ENCODE measurements at places on chromosomes 1 and 21.

GRCh38 chr1:182629499-182630096 lies 25.4 kb upstream of the RGS16 start:
- peak; percentile 82 for DNase-seq

DNA sequence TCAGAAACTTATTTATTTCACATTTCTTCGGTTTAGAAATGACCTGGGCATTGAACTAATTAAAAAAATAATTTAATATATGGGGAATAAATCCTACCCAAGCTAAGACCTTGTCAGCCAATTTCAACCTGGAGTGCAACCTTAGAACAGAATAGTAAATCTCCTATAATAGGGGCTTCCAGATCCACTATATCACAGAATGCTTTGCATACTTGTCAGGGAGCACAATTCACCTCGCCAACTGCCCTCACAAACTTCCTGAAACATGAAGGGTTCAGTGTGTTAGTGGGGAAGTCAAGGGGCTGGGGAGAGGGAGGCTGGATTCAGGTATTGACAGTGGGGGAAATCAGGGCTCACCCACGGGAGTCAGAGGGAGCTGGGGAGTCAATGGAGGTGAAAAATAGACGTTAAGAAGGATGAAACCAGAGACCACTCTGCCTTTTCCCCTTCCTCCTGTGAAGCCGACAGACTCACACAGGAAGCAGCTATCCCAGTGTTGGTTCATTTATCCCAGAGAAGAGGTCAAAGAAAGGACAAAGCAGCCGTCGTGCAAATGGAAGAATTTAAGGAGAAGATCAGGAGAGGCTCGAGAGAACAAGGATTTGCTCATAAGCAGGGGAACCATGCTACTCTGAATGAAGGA lies 453.3 kb downstream of the NUF2 start:
- no peak for DNase-seq

- DNase-seq: no peak
Measured at GRCh38 chr21:15071009-15071408, 6.2 kb upstream of the NRIP1 start.

GRCh38 chr1:63073309-63074306 lies 248.8 kb upstream of the FOXD3 start:
- DNase-seq: no peak

DNA sequence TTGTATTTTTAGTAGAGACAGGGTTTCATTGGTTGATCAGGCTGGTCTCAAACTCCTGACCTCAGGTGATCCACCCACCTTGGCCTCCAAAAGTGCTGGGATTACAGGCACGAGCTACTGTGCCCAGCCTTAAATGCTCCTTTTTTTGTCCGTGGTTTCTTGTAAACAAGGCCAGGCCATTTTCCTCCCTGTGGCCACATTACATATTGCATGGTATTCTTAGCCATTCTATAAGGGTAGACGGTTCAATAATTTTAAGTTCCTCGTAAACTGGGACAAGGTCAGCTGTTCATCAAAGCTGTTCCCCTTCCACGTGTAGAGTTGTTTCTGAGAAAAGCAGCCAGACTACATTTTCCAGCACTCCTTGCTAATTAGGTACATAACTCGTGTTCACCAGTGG lies 10.3 kb upstream of the LUZP1 start:
- DNase-seq: no peak

DNA sequence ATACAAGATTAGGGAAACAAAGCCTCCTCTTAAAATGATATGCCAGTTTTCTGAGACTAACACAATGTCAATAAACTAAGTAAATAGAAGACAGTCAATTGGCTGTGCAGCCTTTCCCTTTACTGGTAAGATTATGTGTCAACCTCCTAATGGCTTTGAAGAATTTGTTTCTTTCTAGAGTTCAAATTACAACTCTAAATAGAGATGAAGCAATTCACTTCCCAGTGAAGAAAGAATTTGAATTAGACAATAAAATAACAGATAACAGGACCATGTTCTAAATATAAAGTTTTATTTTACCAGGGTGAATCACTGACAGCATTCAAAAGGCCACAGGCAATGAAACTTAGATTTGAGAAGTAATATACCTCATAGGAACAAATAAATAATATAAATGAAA lies 680.3 kb downstream of the PLA2G4A start:
- DNase-seq: no peak

DNA sequence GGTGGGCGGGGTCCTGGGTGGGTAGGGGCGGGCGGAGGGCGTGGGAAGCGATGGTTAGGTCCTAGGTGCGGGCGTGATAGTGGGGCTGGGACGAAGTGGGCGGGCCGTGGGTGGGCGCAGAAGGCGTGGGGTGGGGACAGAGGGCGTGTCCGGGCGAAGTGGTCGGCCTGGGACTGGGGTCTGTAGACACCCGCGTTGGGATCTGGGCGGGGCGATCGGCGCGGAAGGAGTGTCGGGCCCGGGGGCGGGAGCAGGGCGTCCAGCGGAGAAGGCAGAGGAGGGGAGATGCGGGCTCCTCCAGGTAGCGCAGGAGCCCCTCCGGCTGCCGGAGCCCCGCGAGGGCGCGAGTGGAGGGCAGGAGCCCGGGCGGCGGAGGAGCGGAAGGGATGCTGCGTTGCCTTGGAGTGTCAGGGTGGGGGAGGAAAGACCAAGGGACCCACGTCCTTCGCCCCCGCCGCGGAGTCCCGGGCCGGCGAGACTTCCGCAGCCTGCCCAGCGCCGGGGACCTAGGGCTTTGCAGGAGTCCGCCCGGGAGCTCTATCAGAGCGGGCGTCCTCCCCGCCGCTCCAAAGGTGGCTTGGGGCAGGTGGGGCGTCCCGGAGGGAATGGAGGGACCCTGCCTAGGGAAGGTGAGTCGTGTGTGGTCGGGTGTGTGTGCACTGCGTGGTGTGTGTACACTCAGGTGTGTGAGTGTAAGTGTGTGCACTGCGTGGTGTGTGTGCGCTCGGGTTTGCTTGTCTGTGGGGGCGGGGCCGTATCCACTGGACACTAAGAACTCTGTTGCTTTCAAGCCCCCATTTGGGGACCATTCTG lies 27.0 kb upstream of the PRSS38 start:
- peak; percentile 78 for DNase-seq

- no peak for DNase-seq
Measured at GRCh38 chr1:119959268-119960220, 63.2 kb upstream of the ADAM30 start.

DNA sequence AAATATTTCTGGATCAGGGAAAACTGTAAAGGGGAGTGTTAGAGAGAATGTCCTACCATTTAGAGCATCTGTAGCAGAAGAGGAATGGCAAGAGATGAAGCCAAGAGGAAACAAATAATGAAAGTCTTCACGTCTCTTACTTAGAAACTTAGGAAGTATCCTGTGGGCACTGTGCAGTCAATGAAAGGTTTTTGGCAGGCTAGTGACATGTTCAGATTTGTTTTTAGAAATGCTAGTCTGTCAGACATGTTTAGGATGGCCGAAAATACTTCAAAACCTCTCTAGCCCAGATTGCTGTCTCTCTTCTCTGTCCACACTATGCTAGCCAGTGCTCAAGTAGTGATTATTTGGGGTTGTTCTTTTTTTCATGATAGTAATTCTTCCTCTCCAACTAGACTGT lies 48.6 kb upstream of the RGL1 start:
- no peak for DNase-seq

DNA sequence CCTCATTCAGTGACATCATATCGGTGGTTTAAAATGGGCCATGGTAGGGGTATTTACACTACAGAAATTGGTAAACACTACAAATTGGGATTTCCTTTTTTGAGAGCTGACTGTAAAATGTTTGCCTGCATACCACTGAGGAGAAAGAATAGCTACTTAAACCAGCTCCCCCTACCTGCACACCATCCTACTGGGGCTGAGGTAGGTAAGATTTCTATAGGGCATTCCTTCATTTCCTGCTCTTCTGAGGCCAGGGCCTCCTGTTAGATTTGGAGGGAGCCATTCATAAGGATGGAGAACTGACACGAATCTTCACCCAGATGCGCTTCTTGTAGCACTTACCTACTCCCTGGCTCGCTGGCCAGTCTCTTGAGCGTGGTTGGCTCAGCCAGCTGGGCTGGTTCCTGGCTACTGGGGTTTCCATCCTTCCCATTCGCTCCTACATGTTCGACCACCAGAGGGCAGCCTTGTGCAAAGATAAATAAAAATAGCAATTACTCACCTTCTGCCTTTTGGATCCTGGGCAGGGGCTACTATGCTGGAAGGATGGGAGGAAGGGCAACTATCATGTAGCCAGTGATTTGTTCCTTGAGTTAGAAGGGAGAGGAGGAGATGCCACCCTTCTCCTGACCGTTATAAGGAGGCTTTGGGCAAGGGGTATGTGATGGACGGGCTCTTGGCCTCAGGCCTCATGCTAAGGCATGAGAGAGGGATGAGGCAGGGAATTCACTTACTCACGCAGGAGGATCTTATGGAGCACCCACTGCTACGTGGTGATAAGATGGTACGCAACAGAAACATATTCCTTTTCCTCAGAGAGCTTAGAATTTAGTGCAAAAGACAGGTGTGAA lies 10.7 kb downstream of the OPTC start:
- peak; percentile 77 for DNase-seq

DNA sequence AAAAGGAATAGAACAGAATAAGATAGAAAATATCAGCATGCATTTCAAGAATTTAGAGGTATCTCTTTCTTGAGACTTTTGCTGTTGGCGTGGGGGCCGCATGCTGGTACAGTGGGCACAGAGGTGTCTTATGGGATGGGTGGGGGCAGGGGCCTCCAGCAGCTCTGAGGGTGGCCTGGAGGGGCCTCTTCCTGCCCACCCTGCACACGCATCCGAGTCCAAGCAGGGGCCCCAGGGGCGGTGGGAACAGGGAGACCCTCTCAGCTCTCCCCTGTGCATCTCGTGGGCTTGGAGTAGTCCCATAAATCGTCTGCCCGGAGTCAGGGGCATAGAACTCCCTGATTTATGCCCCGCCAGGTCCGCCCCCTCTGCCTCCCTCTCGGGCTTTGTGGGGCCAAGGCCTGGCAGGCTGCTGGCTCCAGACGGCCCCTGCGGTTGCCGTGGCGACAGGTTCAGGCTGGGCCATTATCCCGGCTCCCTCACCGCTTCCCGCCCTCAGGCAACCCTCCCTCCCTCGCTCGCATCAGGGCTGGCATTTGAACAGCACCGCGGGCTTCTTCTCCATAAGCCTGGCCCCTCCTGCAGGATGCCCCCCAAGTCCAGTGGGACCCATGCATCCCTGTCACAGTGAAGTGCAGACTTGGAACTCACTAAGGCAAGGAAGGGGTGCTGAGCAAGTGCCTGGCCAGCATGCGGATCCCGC lies 133.2 kb upstream of the ZBTB40 start:
- no peak for DNase-seq

DNA sequence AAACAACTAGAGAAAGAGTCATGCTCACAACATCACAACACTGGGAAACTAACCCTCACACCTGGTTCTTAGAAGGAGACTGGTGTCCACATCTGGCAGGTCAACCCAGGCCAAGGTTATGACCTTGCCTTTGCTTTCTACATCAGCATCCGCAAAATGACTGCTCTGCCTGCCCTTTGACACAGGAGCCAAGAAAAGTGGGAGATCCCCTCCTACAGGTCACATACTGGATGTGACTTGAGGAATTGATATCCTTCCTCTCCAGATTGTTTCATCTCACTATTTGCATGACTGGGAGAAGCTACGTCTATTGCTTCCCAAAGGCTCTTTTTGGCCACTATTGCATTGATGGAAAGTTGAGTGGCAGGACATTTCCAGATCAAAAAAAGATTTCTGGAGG lies 115.5 kb downstream of the MIS18A start:
- DNase-seq: no peak

GRCh38 chr1:115877511-115877910 lies 36.6 kb upstream of the NHLH2 start:
- no peak for DNase-seq

- DNase-seq: no peak
Measured at GRCh38 chr1:200670242-200671118, 773 bp upstream of the DDX59 start.

GRCh38 chr21:30306884-30307283 lies 13.2 kb downstream of the KRTAP26-1 start:
- DNase-seq: no peak
